ENCODE measurements at places on chromosomes 6 and 20.
A peak's percentile ranks its signal among the peaks of the same experiment; 100 is the strongest.

DNA sequence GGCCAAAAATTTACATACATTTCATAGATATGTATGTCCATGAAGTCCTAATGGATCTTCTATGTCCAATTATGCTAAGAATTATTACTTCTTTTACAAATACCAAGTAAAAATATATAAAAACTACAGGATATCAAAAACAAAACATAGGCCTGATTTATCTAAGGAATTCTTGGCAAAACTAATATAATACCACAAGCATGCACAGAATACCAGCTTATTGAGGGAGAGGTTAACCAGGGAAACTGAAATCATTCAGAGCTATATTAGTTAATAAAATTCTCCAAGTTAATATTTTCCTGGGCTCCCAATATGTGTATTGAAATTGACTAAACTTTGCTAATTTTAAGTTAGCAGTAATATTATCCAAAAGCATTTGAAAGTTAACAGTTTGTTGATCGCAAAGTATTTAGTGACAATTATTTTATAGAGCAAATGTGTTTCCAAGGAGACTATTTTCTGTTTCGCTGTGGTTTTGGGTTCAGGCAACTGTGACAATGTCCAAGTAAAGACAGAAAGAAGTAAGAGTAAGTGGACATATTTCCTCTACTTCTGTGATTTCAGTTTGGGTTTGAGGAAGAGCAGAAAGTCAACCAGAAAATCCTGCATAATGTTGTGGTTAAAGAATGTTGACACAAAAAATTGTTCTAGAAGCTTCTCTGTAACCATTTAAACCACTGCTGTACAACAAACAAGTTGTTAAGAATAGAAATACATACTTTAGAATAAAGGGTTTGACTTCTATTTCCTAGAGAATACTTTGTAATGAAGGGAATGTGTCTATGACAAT lies 167.4 kb downstream of the COL21A1 start:
- DNase-seq: no peak

- DNase-seq: peak; percentile 38
Observed at GRCh38 chr6:54289426-54289825, 18.8 kb upstream of the TINAG start.

- no peak for DNase-seq
Observed at GRCh38 chr20:61810066-61810737, 255.5 kb downstream of the TAF4 start.

GRCh38 chr20:32294071-32294470 lies 16.6 kb downstream of the KIF3B start:
- DNase-seq: no peak

GRCh38 chr20:53833333-53834061 lies 236.9 kb downstream of the BCAS1 start:
- no peak for DNase-seq

GRCh38 chr6:39341937-39342336 lies 19.4 kb upstream of the KCNK16 start:
- no peak for DNase-seq

- DNase-seq: peak; percentile 79
Observed at GRCh38 chr6:44234101-44235025, 11.0 kb downstream of the SLC29A1 start.

- no peak for DNase-seq
Observed at GRCh38 chr20:39019805-39020325, 57.7 kb downstream of the DHX35 start.

GRCh38 chr20:57716901-57717300 lies 7.1 kb upstream of the PMEPA1 start:
- DNase-seq: no peak

GRCh38 chr6:2986722-2987221 lies 12.9 kb upstream of the NQO2 start:
- DNase-seq: peak; percentile 97

- DNase-seq: no peak
Observed at GRCh38 chr20:10369723-10370090, 64.3 kb downstream of the MKKS start.

- DNase-seq: peak; percentile 5
Observed at GRCh38 chr6:155676346-155676745, 220.7 kb upstream of the NOX3 start.

GRCh38 chr20:3239867-3240775 lies 1.1 kb upstream of the SLC4A11 start:
- no peak for DNase-seq

GRCh38 chr20:3209946-3210317 lies 634 bp downstream of the ITPA start:
- no peak for DNase-seq

DNA sequence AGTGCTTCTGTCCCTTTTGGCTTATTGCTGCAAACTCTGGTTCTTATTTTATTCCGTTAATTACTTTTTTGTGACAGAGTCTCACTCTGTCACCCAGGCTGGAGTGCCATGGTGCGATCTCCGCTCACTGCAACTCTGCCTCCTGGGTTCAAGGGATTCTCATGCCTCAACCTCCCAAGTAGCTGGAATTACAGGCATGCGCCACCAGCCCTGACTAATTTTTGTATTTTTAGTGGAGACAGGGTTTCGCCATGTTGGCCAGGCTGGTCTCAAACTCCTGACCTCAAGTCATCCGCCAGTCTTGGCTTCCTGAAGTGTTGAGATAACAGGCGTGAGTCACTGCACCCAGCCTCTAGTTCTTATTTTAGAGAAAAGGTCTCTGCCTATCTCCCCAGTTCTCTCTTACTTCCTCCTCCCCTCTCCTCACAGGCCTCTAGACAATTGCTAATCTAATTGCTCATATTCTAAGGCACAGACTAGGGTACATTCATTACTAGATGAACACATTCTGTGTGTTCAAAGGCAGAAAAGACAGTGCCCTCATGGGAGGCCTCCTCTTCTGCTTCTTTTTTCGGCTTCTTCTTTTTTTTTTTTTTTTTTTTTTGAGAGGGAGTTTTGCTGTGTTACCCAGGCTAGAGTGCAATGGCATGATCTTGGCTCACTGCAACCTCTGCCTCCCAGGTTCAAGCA lies 27.0 kb downstream of the EDEM2 start:
- peak; percentile 24 for DNase-seq

DNA sequence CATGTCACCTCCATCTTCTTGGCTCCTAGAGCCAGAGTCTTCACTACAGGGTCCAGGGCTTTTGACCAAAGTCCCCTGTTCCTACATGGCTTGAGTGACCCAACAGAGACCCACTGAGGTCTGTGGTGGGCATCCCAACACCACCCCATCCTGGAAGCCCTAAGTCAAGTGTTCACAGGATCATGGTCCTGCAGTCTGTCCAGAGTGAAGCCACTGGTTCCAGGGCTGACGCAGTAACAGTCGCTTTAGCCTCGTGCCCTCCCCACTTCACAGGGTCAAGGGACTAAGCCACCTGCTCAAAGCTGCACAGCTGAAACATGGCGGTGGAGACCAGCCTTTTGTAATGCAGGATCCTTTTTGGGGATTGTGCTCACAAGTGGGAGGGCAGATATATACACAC lies 133.9 kb downstream of the JPH2 start:
- no peak for DNase-seq

GRCh38 chr6:4935486-4935885 lies 68.4 kb downstream of the RPP40 start:
- DNase-seq: no peak

GRCh38 chr6:63478734-63479133 lies 93.5 kb upstream of the LOC128125822 start:
- DNase-seq: no peak

GRCh38 chr6:88422831-88423230 lies 256.7 kb upstream of the CNR1 start:
- DNase-seq: no peak

GRCh38 chr6:20447157-20447556 lies 45.5 kb downstream of the E2F3 start:
- DNase-seq: peak; percentile 8

GRCh38 chr6:161557333-161558107 lies 283.7 kb upstream of the AGPAT4 start:
- DNase-seq: no peak

DNA sequence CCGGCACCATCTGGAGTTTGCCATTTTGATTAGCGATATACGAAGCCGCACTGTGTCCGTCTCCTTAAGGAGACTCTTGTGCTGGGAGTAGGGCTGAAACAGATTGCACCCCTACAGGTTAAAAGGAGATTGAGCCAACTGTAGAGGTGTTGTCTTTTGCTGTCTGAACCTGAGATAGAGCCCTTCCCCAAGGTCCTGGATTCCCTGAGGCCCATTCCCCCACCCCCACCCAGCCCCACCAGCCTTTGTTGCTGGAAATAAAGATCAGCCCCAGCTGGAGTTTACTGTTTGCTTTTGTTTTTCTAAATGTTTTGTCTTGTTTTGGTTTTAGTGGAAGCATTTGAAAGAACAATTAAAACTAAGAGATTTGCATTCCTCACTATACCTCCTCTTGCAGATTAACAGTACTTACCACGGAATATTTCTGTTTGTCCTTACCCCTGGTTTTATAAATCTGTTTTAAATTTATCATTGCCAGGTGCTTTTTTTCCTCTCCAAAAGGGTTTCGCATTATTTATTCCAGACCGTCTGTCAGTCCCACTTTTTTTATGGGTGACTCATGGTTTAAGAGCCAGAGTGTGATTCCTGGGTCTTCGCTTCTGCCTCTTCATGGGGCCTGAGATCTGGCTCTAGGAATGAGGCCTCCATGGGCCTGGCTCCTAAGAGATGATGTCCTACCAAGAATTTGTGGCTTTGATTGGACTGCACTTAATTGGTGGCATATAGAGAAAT lies 169.2 kb downstream of the DTNBP1 start:
- DNase-seq: peak; percentile 84

All from fibroblast of skin of abdomen (primary cell).